ENCODE measurements at places on chromosomes 1 and 21. TPM values are rescaled to one million over a fixed set of nuclear protein-coding genes. Genes with fewer than 3 reads are reported as not detected.

The BEND5 gene
- total RNA-seq = 17.5 TPM

The SPRR2A gene
- not detected for total RNA-seq

The CEP350 gene
- 85.6 TPM for total RNA-seq

The ADAMTSL4 gene
- 0.23 TPM for total RNA-seq

The TLR5 gene
- total RNA-seq = 1.8 TPM

The GNAT2 gene
- not detected for total RNA-seq
